ENCODE measurements at places on chromosomes 1 and 21.

DNA sequence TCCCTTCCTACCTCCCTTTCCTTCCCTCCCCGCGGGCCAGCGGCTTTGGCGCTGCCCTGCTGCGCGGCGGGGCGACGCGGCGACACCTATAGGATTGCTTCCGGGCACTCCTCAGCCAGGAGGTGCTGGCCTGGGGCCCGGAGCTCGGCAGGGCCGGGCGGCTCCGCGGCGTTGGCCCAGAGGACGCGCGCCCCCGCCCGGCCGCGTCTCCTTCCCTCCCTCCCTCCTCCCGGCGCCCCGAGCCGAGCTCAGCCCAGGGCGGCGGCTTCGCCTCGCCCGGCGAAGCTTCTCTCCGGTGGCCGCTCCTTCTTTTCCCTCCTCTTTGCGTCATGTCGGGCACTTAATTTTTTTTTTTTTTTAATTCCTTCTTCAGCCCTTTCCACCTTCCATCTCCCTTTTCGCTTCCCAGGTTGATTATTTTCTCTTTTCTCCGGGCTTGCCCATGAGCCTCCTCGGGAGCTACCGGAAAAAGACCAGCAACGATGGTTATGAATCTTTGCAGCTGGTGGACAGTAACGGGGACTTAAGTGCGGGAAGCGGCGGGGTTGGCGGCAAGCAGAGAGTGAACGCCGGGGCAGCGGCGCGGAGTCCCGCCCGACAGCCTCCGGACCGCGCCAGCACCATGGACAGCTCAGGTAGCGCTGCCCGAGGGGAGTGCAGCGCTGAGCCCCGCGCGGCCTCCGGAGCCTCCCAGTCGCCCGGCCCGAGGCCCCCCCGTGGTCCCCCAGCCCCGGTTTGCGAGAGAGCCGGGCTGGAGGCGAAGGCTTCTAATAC is at the start of gene DNAJC6:
TSS of gene DNAJC6 (plus strand) at position 240 of the 774 bp plus-strand sequence. CDS start at position 443, 203 bp downstream.
- DNase-seq, result peak; percentile 81

GRCh38 chr1:115826628-115827027 is 14.3 kb downstream of the NHLH2 start:
- no peak for DNase-seq

- DNase-seq, result no peak
Measured at GRCh38 chr1:3356827-3357460, 97.5 kb upstream of the ARHGEF16 start.

DNA sequence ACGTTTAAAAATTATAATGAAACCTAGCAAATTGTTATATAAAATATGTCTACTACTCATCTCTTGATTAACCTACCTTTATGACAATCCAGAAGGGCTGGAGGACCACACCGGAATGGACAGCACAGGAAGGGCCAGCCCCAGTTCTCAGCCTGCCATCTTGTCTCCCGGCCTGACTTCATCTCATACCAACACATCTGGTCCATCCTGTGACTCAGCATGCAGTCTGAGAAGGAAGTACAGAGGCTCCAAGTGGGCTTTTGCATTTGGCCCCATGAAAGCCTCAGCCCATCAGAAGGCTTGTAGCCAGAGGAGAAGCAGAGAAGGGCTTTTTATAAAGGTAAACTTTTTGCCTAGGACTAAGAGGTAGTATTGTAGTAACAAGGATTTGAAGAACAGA is 436.6 kb downstream of the MRPL39 start:
- DNase-seq, result no peak

- peak; percentile 38 for DNase-seq
Measured at GRCh38 chr1:63779338-63780211, 5.8 kb downstream of the ROR1 start.

DNA sequence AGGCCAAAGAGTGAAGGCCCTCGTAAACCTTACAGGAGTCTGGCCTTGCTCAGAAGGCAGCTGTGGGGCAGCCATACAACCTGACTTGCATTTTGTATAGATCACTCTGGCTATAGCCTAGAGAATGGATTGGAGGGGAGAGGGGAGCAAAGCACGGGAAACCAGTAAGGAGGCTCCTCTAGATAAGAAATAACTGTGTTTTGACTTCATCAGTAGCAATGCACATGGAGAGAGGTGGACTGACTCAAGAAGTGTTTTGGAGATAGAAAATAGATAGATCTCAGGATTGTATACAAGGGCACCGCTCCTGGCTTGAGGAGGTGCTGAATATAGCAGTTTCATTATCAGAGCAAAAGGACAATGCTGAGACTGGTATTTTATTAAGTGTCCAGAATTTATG is 26.5 kb downstream of the ELAPOR1 start:
- no peak for DNase-seq

DNA sequence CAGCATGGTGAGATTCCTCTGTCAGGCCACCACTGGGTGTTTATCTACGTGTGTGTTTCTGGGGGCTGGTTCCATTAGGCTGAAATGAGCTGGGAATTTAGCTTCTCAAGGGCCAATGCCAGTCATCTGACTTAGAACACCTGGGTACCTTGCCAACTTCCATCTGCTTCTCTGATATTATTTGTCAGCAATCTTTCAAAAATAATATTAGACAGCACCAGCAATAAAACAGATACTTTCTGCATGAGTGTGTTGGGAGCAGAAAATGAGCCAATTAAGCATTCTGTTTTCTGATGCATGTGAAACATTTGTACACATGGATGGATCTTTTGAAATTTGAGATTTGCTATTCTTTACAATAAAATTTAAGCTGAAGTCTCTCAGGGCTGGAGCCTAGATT is 124.1 kb downstream of the RYR2 start:
- DNase-seq, result no peak

GRCh38 chr1:16999863-17000262 is 11.9 kb downstream of the ATP13A2 start:
- no peak for DNase-seq

GRCh38 chr1:31904339-31905092 is 33.7 kb downstream of the PTP4A2 start:
- DNase-seq, result peak; percentile 59

DNA sequence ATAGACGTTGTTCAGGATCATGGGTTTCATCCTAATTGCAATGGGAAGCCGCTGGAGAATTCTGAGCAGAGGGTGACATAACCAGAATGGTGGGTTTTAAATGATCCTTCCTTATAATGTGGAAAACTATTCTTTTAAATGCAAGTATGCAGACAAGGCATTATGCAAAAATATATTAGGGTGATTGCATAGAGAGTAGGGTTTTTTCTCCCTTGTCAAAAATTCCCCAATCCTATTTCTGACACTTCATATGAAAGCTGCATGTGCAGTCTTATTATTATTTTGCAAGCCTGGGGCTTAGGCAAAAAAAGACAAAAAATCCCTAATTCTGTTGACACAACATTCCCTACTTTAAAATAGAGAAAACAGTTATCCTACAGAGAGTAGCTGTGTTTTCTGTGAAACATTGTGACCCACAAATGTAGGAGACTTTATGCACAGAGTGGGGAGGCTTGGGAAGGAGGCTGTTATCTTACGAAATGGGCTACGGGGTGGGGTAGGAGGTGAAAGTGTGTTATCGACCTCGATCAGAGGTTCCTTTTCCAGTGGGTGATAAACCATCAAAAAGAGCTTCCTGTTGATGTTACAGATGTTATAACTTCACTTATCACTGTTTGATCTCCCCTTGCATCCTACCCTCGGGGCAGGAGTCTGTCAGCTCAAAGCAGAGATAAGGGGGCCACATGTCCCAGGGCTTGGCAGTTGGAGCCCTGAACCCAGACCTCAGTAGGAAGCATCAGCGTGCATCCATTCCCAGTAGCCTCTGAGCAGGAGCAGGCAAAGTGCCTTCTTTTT is 27.2 kb downstream of the RHEX start:
- no peak for DNase-seq

GRCh38 chr1:172588296-172589291 is 55.6 kb downstream of the SUCO start:
- peak; percentile 89 for DNase-seq

DNA sequence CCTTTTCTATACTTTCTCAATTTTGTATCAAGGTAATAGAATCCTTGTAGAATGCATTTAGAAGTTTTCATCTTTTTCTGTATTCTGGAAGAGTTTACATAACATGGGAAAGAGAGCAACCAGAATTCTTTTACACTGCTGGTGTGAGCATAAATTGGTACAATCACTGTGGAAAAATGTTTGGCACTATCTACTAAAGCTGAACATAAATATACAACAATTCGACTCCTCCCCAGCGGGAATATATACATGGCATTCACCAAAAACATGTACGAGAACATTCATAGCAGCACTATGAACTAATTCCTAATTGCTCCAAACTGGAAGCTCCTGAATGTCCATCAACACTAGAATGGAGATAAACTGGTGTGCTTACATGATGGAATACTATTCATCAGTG is 1.8 kb upstream of the ACBD6 start:
- DNase-seq, result peak; percentile 25

GRCh38 chr1:234907940-234908405 is 220.7 kb downstream of the TOMM20 start:
- peak; percentile 78 for DNase-seq

GRCh38 chr1:44932151-44932550 is 54.2 kb downstream of the EIF2B3 start:
- no peak for DNase-seq

DNA sequence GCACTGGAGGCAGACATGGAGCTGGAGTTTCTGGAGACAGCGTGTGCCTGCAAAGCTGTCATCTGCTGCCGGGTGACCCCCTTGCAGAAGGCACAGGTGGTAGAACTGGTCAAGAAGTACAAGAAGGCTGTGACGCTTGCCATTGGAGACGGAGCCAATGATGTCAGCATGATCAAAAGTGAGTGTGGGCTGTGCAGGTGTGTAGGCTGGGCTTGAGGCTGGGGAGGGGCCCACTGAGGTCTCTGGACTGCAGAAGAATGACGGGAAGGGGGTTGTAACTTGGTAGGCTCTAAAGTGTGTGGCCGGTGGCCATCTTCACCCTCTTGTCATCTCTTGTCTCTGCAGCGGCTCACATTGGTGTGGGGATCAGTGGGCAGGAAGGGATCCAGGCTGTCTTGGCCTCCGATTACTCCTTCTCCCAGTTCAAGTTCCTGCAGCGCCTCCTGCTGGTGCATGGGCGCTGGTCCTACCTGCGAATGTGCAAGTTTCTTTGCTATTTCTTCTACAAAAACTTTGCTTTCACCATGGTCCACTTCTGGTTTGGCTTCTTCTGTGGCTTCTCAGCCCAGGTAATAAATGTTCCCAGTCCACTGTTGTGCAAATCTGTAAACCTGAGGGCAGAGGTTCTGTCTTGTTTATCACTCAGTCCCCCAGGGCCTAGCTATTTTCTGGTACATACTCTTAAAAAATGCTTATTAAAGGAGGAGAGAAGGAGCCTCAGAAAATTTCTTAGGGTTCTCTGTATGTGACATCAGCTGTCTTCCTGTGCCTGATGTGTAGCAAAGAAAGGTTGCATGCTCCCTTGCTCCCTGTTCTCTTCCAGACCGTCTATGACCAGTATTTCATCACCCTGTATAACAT is 19.9 kb downstream of the ATP8B2 start:
- DNase-seq, result peak; percentile 45

DNA sequence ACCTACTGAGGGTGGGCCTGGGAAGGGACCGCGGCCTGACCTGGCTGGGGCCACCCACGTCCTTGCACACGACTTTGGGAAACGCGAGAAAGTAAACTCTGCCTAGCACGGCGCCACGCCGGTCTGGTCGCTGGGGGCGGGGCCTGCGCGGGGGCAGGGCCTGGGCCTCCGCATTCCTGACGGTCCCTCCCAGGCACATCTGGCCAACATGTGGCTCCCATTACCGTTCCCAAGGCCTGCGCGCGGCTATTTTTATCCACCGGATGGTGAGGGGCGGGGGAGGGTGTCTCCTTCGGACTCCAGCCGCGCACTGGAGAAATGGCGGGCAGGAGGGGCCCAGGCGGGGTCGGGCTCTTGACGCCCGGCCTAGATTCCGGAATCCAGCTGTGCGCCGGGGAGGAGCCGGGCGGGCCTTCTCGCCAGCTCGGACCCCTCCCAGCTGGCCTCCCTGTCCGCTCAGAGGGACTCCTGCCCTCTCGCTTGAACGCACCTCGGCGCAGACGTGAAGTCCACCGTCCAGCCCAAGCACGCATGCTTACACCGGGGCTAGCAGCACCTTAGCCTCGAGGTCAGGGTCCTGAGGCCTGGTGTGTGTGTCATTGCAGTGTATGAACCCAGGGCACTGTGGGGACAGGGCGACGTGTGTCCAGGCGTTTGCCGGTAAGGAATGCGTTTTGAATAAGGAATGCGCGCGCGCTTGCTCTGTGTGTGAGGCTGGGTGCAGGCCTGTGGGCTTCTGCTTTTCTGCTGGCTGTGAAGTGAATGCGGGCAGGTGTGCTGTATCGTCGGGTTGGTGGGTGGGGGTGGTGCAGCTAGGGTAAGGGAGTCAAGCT is 2.1 kb downstream of the EVA1B start:
- peak; percentile 94 for DNase-seq

GRCh38 chr1:94986783-94987182 is 59.9 kb upstream of the CNN3 start:
- no peak for DNase-seq

DNA sequence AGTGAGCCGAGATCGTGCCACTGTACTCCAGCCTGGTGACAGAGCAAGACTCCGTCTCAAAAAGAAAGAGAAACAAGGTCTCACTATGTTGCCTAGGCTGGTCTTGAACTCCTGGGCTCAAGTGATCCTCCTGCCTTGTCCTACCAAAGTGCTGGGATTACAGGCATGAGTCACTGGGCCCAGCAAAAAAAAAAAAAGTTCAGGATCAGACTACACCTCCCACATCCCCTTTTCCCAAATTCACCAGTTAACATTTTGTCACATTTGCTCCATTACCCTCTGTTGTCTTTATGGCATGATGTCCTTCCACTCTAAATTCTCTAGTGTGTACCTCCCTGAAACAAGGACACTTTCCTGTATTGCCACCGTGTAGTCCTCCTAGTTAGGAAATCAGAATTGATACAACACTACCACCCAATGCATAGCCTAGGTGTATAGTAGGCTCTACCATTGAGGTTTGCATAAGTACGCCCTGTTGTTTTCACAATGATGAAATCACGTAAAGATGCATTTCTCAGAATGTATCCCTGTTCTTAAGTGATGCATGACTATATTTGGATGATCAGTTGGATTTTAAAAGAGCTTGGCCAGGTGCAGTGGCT is 10.7 kb downstream of the SPEN start:
- DNase-seq, result no peak

DNA sequence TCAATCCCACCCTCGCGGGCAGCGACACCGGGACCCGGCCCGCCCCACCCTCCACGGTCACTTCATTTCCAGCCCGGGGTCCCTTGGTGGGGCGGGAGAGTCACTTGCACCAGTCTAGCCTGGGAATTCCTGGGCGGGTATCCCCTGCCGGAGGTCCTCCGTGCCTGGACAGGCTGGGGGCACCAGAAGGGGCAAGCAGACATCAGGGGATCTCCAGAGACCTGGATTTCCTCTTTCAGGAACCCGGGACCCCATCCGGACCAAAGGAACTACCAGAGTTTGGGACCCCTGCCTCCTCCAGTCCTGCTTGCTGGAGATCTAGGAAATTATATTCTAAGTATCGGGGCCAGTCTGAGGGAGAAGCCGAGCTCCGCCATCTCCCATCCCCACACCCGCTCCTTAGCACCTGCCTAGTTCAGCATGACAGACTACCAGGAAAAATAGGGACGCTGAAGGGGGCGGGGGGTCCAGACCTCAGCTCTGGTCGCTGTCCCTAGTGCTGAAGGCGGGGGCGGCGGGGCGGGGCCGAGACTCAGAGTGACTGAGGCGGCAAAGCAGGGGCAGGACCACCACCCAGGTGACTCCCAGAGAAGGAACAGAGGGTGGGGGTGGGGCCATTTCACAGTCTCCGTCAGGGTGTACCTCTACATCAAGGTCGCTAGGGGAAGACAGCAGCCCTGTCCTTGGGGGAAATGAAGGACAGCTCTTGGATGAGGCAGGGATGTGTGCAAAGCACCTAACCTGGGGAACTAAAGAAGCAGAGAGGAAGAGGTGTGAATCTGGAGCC is 832 bp downstream of the HCN3 start:
- peak; percentile 46 for DNase-seq
